ENCODE measurements at places on chromosomes 6 and 20. TPM values are rescaled to one million over a fixed set of nuclear protein-coding genes. Genes with fewer than 3 reads are reported as not detected.

GSTA3 gene
- not detected for total RNA-seq

BHLHE23 gene
- total RNA-seq = not detected

PRDM13 gene
- total RNA-seq = 1.9 TPM

NOP56 gene
- total RNA-seq = 214 TPM

C20orf144 gene
- not detected for total RNA-seq

ANKRD6 gene
- total RNA-seq = 12.5 TPM

CPXM1 gene
- total RNA-seq = not detected

SLC12A5 gene
- total RNA-seq = 7.9 TPM

ULBP2 gene
- 8.8 TPM for total RNA-seq

TNFRSF21 gene
- total RNA-seq = 13.5 TPM

NKAIN4 gene
- total RNA-seq = 5.0 TPM

NAA20 gene
- 93.9 TPM for total RNA-seq

DEF6 gene
- 16.5 TPM for total RNA-seq

ZC3H12D gene
- not detected for total RNA-seq

OOEP gene
- not detected for total RNA-seq

SAPCD1 gene
- total RNA-seq = not detected

SNX21 gene
- total RNA-seq = 87.6 TPM

CST5 gene
- not detected for total RNA-seq

SMLR1 gene
- total RNA-seq = 1.1 TPM

MATN4 gene
- total RNA-seq = 0.10 TPM

IGF2R gene
- total RNA-seq = 58.9 TPM

HECA gene
- total RNA-seq = 5.2 TPM

SNAP25 gene
- 3.2 TPM for total RNA-seq

WFDC10B gene
- not detected for total RNA-seq

PROKR2 gene
- not detected for total RNA-seq

VNN1 gene
- not detected for total RNA-seq

STMND1 gene
- total RNA-seq = not detected

PABPC1L gene
- total RNA-seq = 10.3 TPM

SLC17A2 gene
- not detected for total RNA-seq

FNDC11 gene
- 8.2 TPM for total RNA-seq

C4B gene
- not detected for total RNA-seq

UBE2J1 gene
- total RNA-seq = 33.1 TPM

MYMX gene
- total RNA-seq = not detected

SLC17A9 gene
- total RNA-seq = 5.5 TPM

HLA-DQB2 gene
- total RNA-seq = not detected

JAG1 gene
- 148 TPM for total RNA-seq

IDH3B gene
- total RNA-seq = 266 TPM

CENPB gene
- total RNA-seq = 105 TPM

SCUBE3 gene
- total RNA-seq = not detected

SLC44A4 gene
- 0.54 TPM for total RNA-seq

CDKAL1 gene
- 48.3 TPM for total RNA-seq

RNF8 gene
- 20.4 TPM for total RNA-seq

ANKEF1 gene
- total RNA-seq = 7.1 TPM

RAB32 gene
- 129 TPM for total RNA-seq

SLC22A3 gene
- 2.4 TPM for total RNA-seq

THBS2 gene
- total RNA-seq = not detected

PLA2G7 gene
- not detected for total RNA-seq

DDX43 gene
- 3.5 TPM for total RNA-seq

MAFB gene
- 0.03 TPM for total RNA-seq

DEFB132 gene
- not detected for total RNA-seq

Measured in Caki2 (cell line).